ENCODE measurements at places on chromosomes 6 and 20.

DNA sequence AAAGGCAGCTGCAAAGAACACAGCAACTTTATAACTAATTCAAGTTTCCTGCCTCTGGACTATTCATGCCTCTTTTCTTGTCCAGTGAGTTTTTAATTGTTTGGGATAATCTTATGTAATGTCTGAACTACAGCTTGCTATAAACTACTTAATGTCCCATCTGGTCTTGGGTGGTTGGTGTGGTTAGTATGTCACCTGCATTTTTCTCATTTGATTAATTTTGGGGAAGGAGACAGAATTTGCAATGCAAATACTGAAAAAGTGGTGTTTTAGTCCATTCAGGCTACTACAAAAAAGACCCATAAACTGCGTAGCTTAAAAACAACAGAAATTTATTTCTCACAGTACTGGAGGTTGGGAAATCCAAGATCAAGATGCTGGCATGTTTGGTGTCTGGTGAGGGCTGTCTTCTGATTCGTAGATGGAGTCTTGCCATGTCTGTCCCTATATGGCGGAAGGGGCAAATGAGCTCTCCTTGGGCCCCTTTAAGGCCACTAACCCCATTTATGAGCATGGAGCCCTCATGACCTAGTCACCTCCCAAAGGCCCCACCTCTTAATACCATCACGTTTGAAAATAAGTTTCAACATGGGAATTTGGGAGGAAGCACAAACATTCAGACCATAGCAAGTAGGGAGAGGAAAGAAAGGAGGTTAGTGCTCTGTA is 22.4 kb downstream of the RNF8 start:
- no peak overlapping the region for H3K27ac ChIP-seq
- H3K27me3 ChIP-seq = no peaks in the 10 kb centered on the region
- H3K4me3 ChIP-seq = no peak overlapping the region
- no peaks in the 10 kb centered on the region for H3K4me1 ChIP-seq
- H3K36me3 ChIP-seq = peaks cover 15% of the 10 kb centered on the region

GRCh38 chr6:65117817-65118409 is 589.1 kb downstream of the EYS start:
- H3K36me3 ChIP-seq = no peaks in the 10 kb centered on the region
- no peaks in the 10 kb centered on the region for H3K4me1 ChIP-seq
- H3K27me3 ChIP-seq = no peaks in the 10 kb centered on the region

GRCh38 chr6:40910260-40910893 is 128.6 kb downstream of the UNC5CL start:
- no peak overlapping the region for H3K4me3 ChIP-seq
- peaks cover 5% of the 10 kb centered on the region for H3K27me3 ChIP-seq
- DNase-seq = no peak
- no peak overlapping the region for H3K27ac ChIP-seq
- no peaks in the 10 kb centered on the region for H3K36me3 ChIP-seq
- peaks cover 5% of the 10 kb centered on the region for H3K4me1 ChIP-seq

DNA sequence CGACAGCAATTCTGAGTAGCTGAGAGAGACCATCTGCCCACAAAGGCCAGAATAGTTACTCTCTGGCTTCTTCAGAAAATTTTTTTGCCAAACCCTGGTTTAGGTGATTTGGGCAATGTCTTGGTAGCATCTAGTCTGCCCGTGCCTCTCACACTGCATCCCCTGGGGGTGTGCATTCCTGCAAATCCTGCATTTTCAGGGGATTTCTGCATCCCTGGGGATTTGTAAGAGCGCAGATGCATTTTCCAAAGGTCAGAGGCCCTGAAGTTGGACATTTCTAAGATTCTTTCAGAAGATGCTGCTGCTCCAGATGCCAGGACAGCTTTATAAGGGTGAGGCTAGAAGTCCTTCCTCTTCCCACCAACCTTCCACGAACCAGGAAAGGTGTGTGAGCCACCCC is 4.0 kb downstream of the CST9 start:
- H3K4me1 ChIP-seq = peaks cover 18% of the 10 kb centered on the region
- H3K36me3 ChIP-seq = no peaks in the 10 kb centered on the region
- no peaks in the 10 kb centered on the region for H3K27me3 ChIP-seq
- no peak overlapping the region for H3K27ac ChIP-seq
- DNase-seq = no peak

DNA sequence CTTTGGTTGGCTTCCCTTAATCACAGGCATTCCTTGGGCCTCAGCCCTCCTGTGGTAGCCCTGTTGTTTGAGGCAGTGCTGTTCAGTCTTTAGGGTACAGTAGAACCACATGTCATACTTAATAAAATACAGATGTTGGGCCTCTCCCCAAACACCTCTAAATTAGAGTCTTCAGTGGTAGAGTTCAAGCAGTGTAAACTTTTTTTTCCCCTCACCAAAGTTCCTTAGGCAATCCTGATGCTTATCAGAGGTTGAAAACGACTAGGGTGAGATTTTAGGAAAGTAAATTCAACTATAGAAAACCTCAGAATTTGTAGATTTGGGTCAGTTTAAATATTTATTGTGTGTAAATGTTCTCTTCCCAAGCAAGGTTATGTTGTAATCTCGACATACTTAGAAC is 44.6 kb downstream of the BLTP3A start:
- DNase-seq = no peak
- no peak overlapping the region for H3K27ac ChIP-seq
- no peak overlapping the region for H3K4me3 ChIP-seq
- peaks cover 11% of the 10 kb centered on the region for H3K36me3 ChIP-seq

DNA sequence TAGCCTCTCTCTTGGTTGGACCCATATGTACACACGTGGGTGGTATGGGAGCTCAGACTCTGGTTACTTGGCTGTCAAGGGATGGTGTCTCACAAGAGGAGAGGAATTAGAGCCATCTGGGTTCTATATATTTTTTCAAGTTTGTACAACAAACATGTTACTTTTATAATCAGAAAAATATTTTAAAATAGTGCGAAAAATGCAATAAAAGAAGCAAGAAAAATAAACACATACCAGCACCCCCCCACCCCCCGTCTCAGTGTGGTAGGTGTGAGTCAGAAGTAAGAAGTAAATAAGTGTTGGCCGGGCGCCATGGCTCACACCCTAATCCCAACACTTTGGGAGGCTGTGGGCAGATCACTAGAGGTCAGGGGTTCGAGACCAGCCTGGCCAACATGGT is 2.1 kb upstream of the TIAM2 start:
- H3K27ac ChIP-seq = no peak overlapping the region
- H3K4me1 ChIP-seq = peaks cover 10% of the 10 kb centered on the region
- H3K36me3 ChIP-seq = no peaks in the 10 kb centered on the region
- H3K27me3 ChIP-seq = no peaks in the 10 kb centered on the region
- no peak overlapping the region for H3K4me3 ChIP-seq
- DNase-seq = no peak

- peak; percentile 77 for DNase-seq
- H3K36me3 ChIP-seq = no peaks in the 10 kb centered on the region
- H3K27me3 ChIP-seq = no peaks in the 10 kb centered on the region
- H3K4me3 ChIP-seq = no peak overlapping the region
- H3K4me1 ChIP-seq = peaks cover 27% of the 10 kb centered on the region
Measured at GRCh38 chr6:35737413-35738211, 780 bp downstream of the ARMC12 start.

GRCh38 chr6:170124836-170125235 is 166.0 kb downstream of the DLL1 start:
- no peaks in the 10 kb centered on the region for H3K36me3 ChIP-seq
- H3K27ac ChIP-seq = no peak overlapping the region
- no peaks in the 10 kb centered on the region for H3K4me1 ChIP-seq

- peak overlapping the region; percentile 26 for H3K4me3 ChIP-seq
- peak; percentile 53 for DNase-seq
- H3K4me1 ChIP-seq = peaks cover 21% of the 10 kb centered on the region
Measured at GRCh38 chr6:137810554-137811120, 56.4 kb upstream of the TNFAIP3 start.
